ENCODE measurements at places on chromosomes 7 and 10.

DNA sequence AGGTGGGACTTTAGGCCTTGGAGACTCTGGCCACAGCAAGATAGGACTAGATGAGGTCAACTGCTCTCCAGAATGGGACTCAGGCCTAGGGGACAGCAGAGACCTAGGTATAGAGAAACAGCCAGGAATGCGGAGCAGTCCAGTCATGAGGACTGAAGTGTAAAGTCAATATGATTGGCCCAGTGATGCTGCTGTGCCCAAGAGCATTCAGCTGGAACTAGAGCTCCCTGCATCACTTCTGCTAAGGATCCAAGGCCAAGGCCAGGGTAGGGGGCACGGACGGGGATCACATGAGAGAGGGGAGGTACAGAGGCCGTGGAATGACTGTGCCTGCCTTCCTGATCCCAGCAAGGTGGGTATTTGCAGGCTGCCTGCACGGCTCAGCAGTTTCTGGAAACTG, 237.9 kb downstream of the FRMD4A start:
- no peak for DNase-seq

- no peak for DNase-seq
Observed at GRCh38 chr7:89908736-89909135, 245.5 kb upstream of the STEAP1 start.

DNA sequence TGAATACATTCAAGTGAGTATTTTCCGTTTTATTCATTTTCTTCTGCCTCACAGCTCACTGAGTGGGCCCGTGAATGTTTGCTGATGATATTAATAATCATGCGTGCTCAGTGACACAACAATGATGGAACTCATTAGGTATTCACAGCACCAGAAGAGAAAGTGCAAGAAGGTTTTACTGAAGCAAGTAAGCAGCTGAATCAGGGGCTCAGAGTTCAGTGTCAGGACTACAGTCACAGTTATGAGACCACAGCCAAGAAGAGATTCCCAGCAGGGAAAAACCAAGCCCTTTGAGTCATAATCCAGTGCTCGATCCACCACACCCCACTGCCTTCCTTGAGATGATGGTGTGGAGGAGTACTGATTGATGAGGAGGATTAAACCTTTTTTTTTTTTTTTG, 247.4 kb downstream of the KIAA1217 start:
- DNase-seq, result no peak

- DNase-seq, result no peak
Observed at GRCh38 chr7:156305351-156305750, 335.2 kb upstream of the RNF32 start.

DNA sequence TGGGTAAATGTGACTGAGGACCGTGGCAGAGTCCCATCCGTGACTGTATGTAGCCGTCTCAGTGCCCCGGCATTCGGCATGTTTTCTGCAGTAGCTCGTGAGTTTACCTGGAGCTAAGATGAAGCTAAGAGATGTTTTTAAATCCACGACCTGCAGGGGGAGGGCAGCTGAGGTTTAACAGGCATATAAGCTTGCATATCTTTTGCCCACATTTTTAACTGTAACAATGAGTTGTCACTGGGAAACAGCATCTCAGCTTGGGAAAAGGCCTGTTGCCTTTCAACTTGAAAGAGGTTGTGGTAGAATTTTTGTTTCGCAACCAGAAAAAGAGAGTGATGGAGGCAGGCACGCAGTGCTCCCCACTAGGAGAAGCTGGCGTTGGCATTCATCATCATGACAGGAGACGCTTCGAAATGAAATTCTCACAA, 77.7 kb downstream of the CELF2 start:
- DNase-seq, result no peak

GRCh38 chr7:22333680-22334141, 23.2 kb downstream of the RAPGEF5 start:
- no peak for DNase-seq

GRCh38 chr10:60534761-60535389, 145.2 kb upstream of the ANK3 start:
- DNase-seq, result no peak

DNA sequence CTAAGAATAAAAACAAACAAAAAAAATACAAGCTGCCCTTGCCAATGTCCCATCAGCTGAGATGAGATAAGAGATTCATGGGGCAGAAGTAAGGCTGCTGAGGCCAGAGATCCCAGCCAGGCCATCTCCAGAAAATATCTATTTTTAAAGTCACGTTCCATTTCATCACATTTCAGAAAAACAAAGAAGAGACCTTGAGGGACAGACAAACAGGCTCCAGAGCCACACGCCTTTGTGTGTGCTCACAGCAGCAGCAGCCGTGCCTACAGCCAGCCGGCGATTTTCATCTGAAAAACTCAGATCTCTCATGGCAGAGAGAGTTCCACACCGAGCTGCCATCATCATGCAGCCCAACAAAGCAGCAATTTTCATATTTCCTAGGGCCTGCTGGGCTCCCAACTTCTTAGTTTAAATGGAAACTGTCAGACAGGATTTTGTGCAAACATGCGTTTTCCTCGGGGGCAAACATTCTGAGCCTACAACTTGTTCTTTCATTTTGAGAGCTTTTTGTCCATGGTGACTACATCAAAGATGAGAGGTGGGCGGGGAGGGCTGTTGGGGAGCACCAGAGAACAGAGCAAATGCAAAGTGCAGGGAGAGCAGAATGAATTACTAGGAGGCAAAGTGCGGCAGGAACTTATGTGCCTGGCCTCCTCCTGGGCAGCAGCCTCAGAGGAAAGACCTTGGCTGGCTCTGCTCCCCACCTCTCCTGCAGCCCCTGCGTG, 38.8 kb downstream of the DLG5 start:
- no peak for DNase-seq

GRCh38 chr10:124612611-124613498, 131.3 kb downstream of the FAM53B start:
- no peak for DNase-seq

DNA sequence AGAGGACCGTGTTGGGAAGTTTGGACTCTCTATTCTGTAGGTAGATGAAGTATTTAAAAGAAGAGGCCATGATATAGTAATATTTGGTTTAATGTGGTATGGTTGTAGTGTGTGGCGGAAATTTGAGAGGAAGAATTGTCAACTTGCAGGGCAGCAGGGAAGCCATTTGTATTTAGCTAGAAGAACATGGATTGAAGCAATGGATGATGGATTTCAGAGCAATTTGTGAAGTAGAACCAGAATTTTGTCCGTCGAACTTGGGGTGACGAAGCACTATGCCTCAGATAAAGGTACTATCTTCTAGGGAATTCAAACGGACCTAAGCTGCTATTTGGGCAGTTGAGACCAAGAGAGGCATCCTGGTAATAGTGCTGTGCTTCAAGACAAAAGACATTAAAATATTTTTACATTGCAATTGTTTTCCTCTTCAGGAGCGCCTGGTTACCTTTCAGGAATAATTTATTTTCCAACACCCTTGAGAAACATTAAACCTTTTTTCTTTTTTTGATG, 615 bp upstream of the WBP1L start:
- no peak for DNase-seq

DNA sequence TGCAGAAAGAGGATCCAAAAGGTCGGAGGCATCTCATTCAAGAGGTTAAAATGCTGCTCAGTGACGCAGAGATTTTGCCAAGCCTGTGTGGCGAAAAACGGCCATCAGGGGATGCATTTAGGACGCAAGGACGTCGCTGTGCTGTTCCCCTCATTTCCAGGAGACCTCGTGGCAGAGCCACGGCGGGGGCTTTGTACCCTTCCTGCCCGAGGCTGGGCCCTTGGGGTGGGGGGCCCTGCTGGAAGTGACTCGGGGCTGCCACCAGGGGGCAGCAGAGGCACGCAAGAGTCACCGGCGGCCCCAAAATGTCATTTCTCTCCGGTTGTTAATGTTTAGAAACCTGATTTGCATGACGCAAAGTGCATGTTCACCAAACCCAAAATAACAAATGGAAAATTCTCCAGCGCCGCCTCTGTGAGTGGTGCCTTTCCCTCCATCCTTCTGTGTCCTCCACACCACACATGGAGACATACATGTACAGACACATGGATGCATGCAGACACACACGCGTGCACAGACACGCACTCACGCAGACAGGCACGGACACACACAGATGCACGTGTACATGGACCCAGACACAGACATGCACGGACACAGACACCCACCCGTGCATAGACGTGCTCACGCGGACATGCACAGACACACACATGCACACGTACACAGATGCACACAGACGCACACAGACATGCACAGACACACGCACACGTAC, 51.0 kb upstream of the NKX6-2 start:
- DNase-seq, result peak; percentile 25

DNA sequence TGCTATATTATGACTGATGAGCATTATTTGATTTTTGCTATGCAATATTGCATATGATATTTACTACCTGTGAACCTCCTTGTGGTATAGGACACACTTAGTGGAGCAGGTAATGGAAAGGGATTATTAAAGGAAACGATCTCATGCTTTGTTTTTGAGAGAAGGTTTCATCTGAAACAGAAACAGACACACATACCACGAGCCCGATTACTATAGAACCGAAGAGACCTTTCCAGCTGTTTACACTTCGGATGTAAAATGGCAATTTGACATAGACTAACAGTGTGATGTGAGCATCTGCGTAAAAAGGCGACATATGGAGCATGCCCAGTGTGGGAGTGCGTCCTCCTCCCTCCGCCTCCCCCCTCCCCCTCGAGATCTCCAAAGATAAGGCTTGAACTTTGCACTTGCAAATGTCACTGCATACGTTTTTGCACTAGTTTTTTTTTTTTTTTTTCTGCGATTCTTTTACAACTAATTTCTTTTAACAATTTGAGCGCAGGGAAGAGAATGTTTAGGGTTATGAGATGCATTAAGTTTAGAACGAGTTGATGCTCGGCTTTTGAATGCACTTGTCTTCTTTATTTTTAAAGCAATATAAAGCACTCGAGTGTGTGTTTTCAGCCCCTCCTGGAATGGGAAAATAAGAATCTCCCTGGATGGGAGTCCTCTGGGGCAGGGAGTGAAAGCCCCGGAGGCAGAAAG, 251.0 kb downstream of the NSUN6 start:
- no peak for DNase-seq

DNA sequence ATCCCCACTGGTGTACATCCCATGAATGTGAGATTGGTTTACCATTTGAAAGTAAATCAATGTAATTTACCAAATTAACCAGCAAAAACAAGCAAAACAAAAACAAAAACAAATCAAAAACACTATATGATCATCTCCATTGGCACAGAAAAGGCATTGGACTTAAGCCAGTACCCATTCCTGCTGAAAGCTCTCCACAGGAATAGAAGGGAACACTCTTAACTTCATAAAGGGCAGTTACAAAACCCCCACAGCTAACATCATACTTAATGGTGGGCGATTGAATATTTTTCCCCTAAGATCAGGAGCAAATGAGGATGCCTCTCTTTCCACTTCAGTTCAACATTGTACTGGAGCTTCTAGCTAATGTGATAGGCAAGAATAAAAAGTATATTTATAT, 34.1 kb downstream of the PRKG1 start:
- no peak for DNase-seq

DNA sequence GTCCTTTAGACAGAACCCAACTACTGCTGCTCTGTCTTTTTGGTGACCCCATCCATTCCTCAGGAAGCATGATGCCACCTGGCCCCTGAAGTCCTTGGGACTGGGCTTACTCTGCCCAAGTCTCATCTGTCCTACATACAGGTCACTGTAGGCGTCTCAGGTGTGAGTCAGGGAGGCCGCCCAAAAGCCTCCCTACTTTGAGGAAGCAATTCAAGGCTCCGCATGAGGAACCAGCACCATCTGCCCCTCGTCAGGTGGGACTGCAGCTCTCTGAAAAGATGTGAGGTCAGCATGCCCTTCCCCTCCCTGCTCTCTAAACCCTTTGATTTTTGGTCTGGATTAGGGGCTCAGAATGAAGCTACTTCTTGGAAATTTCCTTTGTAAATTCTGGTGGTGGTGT, 354.8 kb downstream of the CXCL12 start:
- no peak for DNase-seq

DNA sequence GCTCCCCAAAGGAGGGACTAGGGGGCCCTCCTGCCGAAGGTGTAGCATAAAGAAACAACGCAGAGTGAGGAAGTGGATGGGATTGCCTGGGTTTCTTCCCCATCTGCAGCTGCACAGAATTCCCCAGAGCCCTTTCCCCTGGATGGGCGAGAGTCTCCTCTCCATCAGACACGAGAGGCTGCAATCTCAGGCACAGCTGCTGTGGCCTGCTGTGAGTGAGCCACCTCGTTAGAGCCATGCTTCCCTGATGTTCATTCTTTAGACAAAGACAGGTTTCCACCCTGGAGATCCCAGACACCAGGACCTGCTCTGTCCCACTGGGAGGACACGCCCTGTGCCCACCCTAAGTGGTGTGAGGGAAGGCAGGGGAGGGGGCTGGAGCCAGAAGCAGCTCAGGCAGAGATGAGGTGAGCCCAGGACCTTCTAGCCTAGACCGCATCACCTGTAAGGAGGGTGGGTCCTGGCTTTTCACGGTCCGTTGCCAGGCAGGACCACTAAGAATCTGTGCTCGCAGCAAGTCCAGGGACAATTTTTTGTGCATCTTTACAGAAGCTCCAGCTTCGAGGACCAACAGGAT, 268.6 kb upstream of the TCERG1L start:
- no peak for DNase-seq

DNA sequence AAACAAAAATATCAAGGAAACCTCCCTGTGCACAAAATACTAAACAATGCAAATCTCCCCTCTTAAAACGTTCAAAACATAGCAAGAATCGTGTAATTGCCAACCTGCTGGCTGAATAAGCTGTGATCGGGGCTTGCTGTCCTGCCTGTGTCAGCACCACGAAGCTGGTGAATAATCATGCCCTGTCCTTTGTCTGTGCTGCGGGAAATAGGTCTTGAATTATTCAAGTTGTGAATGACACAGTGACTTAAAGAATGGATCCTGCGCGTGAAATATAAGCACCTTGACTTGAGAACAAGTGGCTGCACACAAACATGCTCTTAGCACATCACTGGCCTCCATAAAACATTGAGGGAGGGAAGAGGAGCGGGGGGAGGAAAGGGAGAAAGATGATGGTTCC, 130.2 kb downstream of the OAT start:
- DNase-seq, result no peak

- no peak for DNase-seq
Observed at GRCh38 chr7:4612939-4613841, 68.9 kb upstream of the FOXK1 start.

DNA sequence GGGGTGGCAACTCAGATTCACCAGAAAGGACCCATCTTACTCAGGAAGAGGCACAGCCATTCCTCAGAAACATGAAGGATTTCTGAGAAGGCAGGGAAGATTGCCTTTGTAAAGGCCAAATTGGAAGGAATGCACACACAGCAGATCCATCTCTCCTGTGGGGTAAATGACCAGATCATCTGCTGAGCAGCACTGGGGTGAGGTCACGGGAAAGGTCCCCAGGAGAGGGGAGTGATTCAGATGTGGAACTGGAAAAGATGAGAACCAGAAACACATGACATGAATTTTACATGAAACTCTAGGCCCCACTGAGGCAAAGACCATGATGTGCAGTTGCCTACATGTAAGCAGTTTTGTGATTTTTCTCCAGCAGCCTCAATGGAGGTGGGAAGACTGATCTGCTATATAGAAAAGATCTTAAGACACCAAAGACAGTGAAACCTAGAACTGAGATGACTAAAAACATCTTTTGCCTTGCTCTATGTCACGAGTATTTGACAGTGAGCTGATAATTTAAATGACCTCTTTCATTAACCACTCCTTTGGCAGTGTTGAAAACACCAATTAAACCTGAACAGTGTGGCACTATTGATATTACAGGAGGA, 91.6 kb downstream of the AMPH start:
- no peak for DNase-seq

GRCh38 chr7:102944241-102944640, 31.4 kb downstream of the LRRC17 start:
- no peak for DNase-seq

- DNase-seq, result peak; percentile 62
Observed at GRCh38 chr7:431658-432111, 88.0 kb downstream of the PDGFA start.

GRCh38 chr7:75646571-75647102, 92.1 kb downstream of the HIP1 start:
- DNase-seq, result no peak
